Foreskin keratinocyte (primary cell): ENCODE measurements at places on chromosomes 7 and 10.

- no peak for DNase-seq
Observed at GRCh38 chr7:17774248-17774647, 166.0 kb downstream of the SNX13 start.

DNA sequence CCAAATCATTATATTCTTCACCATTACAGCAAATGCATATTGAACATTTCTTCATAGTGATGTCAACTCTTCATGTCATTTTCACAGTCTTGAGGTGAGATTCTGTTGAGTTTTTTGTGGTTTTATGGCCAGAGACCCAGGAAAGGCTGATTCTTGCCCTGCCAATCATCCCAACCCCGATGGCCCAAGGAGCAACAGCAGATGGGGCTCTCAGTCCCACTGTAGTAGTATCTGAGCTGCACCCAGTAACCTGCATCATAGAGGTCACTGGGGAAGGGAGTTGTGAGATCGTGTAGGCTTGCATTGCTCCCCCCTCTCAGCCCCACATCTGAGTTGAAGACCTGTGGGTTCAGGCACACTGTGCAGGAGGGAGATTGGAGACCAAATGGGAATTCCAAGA is 26.7 kb downstream of the ZSCAN25 start:
- no peak for DNase-seq

DNA sequence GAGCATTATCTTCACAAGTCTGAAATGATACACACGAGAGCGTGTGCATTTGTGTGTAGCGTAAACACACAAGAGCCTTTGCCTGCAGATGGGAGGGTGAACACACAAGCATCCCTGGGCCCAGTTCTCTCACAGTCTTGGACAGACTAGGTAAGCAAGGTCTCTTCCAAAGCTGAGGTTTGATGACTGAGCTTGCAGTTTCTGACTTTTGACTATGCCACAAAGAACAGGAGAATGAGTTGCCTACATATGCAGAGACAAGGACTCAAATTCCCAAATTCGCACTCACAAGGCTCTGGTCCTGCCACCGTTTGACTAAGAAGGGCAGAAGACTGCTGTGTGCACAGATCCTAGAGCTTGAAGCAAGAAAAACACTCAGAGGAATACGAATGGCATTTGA is 55.8 kb downstream of the FAM53B start:
- DNase-seq = no peak

DNA sequence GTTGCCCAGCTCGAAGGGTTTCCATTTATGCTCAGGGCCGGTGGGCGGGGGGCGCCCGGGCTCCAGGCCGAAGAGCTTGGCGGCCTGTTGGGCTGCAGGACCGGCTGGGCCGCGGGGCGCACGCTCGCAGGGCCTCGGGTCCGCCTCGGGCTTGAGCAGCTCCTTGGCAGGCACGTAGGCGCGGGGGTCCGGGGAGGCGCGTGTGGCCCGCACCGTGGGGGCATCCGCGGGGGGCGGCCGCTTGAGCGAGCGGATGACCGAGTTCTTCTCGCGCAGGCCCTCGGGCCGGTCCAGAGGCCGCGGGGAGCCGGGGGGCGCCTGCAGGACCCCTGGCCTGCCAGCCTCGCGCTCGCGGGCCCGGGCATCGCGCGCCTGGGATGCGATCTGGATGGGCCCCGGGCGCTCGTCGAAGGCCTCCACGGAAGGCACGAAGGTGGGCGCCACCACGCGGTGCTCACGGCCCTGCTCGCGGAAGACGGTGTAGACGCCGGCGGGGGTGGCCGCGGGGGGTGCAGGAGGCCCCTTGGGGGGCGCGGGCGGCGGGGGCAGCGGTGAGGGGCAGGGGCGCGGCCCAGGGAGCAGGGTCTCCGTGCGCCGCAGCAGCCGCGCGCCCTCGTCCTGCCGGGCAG is 35.2 kb downstream of the TNRC18 start:
- DNase-seq = no peak

DNA sequence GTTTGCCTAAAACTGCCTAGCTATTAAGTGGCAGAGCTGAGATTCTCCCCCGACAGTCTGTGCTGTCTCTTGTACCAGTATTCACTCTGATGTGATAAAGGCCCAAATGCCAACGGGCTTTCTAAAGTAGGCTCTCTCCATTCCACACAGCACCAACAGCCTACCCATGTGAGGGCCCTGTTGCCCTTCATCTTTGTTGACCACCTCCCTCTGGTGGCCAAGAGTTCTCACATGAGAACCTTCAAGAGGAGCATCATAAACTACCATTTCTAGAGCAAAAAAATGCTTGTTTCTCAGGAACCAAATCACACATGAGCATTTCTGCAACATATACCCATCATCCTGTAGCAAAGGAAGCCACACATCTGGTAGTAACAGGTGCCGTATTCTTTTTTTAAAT is 185.8 kb downstream of the GRM8 start:
- no peak for DNase-seq

GRCh38 chr7:142642316-142642715 is 107.0 kb upstream of the PRSS1 start:
- no peak for DNase-seq

- DNase-seq = no peak
Observed at GRCh38 chr7:2443491-2443890, 32.7 kb downstream of the GRIFIN start.

- DNase-seq = no peak
Observed at GRCh38 chr10:92506336-92506735, 67.6 kb downstream of the IDE start.

DNA sequence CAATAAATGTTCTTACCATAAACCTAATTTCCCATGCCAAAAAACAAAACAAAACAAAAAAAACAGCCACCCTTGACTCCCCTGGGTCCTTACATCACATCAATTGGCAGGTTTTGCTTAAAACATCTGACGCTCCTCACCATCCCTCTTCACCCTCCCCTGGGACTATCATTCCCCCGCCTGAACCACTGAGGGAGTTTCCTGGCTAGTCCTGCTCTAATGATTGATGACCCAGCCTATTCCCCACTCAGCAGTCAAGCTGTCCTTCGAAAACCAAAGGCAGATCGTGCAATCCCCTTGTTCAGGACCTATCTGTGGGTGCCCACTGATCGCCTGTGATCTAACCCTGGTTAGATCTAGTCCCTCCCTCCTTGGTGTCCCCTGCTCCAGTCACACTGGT is 11.2 kb upstream of the FRMPD2 start:
- DNase-seq = no peak

DNA sequence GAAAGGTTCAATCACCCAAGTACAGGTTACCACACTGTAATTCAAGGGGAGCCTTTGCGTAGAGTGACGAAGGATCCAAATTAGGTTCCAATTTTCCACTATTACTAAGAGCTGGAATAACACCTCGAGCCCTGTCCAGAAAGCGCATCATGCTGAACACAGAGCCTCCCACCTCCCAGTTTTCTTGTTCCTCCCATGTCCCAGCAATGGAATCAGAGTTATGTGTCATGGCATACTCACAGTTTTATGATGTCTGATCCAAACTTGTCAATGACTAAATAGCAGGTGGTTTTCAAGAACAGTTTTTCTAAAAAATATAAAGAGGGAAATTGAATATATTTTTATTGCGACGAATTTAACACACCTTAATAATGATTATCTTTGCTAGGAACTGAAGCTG is 50.6 kb downstream of the AOAH start:
- DNase-seq = no peak
